ENCODE measurements at places on chromosomes 5 and 9.

DNA sequence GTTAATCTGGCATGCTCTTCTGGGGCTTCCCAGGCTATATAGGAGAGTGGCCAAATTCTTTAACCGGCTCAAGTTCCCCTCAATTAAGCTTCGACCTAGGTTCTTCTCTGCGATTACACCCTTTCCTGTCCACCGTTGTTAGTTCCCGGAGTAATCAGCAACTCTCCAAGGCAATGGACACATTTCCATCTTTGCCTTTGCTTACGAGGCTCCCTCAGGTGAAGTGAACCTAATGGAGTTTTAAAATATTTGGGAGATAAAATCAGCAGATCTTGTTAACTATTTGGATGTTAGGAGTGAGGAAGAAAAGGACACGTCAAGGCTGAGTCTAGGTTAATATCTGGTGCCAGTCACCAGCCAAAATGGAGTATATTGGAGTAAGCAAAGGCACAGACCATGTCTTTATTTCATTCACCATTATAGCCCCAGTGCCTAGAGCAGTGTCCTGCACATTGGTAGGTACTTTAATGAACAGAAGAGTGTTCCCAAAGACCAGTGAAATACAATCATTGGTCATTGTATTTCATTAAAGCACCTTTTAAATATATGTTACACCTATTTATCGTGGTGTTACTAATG, 515 bp downstream of the UTP15 start:
- DNase-seq = no peak

GRCh38 chr9:92151691-92152393, 36.6 kb upstream of the SPTLC1 start:
- DNase-seq = no peak

DNA sequence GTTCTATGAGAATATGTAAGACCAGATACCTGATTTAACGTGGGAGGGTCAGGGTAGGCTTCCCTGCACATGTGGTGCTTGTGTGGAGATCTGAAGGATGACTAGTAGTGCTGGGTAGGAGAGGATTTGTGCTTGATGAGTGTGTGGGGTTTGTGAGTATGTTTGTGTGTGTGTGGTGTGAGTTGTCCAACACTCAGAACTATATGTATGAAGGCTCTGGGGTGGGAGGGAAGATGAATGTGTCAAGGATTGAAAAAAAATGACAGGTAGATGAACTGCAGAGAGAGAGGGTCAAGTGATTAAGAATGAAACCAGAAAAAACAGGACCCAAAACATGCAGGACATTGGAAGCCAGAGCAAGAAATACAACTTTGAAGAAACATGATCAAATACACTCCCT, 154.6 kb upstream of the NR3C1 start:
- DNase-seq = no peak

- no peak for DNase-seq
These were observed 9.9 kb downstream of the MIER3 start for GRCh38 chr5:56941981-56942380.

GRCh38 chr5:14108170-14108996, 34.8 kb upstream of the TRIO start:
- DNase-seq = peak; percentile 64

GRCh38 chr5:188488-189481, 2.5 kb upstream of the LRRC14B start:
- peak; percentile 91 for DNase-seq

- no peak for DNase-seq
These were observed 44.1 kb downstream of the SLC22A5 start for GRCh38 chr5:132413567-132413966.

DNA sequence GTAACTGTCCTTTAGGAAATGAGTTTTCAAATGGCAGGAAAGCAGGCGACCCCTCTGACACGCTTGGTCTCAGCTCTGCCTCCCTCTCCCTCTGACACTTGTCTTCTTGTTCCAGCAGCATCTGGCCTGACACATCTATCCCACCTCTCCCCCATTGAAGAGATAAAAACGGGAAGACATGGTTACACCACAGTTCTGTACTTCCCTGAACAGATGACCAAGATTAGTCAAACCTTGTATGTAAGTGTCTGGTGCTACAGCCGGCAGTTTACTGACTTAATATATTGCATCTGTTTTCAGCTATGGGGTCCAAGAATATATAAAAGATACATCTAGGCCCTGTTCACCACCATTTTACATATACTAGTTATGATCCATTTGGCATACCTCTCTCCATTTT, 29.6 kb upstream of the MLLT3 start:
- DNase-seq = no peak

GRCh38 chr9:123046406-123047195, 13.1 kb downstream of the GPR21 start:
- DNase-seq = no peak

Data from Calu3 (cell line).